ENCODE measurements at places on chromosomes 16 and 17. TPM values are rescaled to one million over a fixed set of nuclear protein-coding genes. Genes with fewer than 3 reads are reported as not detected.
A peak's percentile ranks its signal among the peaks of the same experiment; 100 is the strongest.

IRX5 gene
- 22.5 TPM for polyA plus RNA-seq

MYL4 gene
- 0.51 TPM for polyA plus RNA-seq

EFCAB3 gene
- not detected for polyA plus RNA-seq

- DNase-seq = peak; percentile 88
Observed at GRCh38 chr16:106623-107324, 28.7 kb downstream of the MPG start.

GRCh38 chr16:6265968-6266367, 1066.7 kb upstream of the RBFOX1 start:
- DNase-seq = no peak

GRCh38 chr17:14699574-14700185, 398.8 kb downstream of the HS3ST3B1 start:
- DNase-seq = no peak

- no peak for DNase-seq
Observed at GRCh38 chr17:82474223-82475010, 15.9 kb downstream of the NARF start.

GRCh38 chr16:1807626-1808025, 14.1 kb upstream of the IGFALS start:
- no peak for DNase-seq

- DNase-seq = no peak
Observed at GRCh38 chr17:83144421-83145357, 65.3 kb downstream of the METRNL start.

GRCh38 chr17:69874175-69874670, 200.8 kb upstream of the KCNJ16 start:
- DNase-seq = no peak

All from lung (tissue), 17 donors.